ENCODE measurements at places on chromosomes 5 and 9.

DNA sequence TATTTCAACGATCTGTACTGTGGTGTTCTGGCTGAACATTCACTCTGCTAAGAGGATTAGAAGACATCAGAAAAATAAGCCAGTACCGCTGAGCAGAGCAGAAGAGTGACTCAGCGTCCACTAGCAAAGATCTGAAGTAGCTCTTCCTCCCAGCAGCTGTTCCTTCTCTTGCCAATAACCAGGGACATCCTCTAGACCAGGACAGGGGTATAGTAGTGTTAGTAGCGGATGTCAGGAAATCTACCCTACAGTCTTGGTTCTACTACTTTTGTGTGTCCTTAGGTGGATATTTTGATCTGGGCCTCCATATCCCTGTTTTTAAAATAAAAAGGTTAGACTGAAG, 103.6 kb downstream of the TSSK1B start:
- no peak for DNase-seq

- DNase-seq, result no peak
Observed at GRCh38 chr5:5042806-5043205, 97.3 kb upstream of the ADAMTS16 start.

DNA sequence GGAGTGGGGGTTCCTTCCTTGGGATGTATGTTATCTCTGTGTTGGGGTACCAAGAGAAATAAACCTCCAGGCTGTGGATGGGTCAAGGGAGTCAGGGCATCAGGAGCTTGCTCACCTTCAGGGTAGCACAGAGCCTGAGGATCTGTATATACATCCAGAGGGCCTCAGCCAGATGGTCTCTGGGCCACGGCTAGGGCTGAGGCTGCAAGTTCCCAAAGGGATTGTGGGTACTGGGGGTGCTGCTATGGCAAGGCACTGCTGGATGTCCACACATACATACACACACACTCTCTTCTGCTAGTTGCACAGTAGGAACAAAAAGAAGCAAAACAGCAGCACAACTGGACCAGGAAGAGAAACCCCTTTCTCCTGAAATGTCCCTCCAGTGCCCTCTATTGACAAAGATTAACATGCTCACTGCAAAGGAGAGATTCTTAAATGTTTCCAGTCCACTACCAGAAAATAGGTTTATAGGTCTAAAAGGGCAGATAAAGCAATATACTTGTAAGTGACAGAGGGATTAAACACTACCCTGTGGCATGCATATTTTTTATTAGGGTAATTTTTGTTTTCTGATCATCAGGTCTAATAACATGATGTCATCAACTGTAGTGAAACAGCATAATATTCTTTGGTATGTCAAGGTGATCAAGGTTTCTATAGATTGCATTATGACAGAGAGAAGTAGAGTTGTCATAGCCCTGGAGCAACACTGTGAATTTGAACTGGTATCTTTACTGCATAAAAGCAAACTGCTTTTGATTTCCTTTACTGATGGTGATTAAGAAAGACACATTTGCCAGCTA, 56.3 kb upstream of the KCNN2 start:
- DNase-seq, result no peak

- DNase-seq, result no peak
Observed at GRCh38 chr5:332843-333242, 11.3 kb downstream of the AHRR start.

DNA sequence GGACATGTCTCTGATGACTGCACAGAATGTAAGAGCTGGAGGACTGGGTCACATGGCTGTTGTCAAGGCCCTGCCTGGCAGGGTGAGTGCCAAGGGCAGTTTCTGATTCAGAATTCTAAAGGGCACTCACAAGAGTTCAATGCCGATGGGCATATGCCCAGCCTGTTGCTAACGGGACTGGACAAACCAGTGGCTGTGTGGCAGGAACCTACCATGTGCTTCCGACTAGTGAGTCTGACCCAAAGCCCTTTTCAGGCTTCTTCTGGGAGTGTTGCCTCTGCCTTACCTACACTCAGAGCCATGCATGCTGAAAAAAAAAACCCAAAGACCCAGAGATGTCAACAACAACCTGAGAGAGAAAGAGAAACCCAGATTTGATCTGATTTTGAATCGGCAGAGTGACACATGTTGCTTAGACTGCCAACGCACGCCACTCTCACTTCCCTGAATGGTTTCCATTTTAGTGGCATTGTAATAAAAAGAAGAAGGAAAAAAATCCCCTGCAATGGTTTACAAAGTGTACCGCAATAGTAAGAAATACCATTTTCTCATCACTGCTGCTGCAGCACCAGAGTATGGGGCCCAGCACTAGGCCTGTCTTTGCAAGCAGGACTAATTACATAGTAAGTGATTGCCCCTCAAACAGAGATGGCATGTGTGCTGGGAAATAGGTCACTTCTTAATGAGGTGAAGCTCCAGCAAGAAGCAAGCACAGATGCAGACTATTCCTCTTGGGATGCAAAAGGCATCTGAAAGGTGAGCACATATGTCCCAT, 194.3 kb downstream of the PALM2AKAP2 start:
- no peak for DNase-seq

DNA sequence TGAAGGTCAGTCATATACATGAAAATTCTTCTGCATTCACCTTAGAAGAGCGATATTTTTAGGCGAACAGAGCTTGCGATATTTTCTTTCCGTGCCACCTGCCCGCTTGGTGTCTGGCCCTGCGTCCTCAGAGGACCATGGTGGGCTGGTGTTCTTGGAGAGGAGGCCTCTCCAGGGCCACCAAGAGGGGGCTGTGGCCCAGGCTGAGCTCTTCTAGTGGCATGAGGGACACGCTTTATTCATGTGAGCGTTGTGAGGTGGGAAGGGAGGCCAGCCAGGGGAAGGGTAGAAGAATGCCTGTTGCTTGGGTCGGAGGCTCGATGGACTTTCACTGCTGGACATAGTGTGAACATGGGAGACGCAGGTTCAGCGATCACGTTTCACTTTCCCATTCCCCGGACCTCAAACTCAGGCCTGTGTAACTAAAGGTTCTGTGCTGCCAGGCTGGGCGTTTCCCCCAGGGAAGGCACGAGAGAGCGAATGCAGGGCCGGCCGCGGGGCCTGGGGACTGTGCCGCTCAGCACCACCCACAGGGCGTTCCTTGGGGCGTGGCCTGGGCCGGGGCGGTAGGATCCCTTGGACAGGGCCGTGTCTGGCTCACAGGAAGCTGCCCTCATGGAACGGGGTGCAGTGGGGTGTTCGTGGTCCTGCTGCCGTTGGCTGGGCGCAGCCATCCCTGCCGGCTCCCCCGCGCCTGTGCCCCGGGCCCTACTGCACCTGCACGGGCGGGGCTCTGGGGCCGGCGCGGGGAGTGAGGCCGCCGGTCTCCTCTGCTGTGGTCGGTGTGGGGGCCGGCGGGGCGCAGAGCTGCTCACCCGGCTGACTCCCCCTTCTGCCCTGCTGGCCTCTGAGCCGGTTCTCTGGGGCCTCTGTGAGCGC, 40.7 kb upstream of the CLPTM1L start:
- DNase-seq, result peak; percentile 93

DNA sequence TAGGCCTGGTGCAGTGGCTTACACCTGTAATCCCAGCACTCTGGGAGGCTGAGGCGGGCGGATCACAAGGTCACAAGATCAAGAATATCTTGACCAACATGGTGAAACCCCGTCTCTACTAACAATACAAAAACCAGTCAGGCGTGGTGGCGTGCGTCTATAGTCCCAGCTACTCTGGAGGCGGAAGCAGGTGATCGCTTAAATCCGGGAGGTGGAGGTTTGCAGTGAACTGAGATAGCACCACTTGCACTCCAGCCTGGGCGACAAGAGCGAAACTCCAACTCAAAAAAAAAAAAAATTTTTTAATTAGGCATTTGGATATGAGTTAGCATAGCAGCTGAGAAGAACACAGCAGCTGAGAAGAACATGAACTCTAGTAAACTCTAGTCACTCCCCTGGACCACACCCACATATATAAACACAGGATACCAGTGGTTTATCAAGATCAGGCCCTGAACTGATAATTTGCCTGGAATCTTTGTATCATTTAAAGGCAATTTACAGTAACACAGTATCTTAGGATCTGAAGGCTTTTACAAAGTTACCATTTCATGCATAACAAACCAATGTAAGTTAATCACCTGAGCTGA, 4.6 kb upstream of the UGCG start:
- DNase-seq, result no peak

DNA sequence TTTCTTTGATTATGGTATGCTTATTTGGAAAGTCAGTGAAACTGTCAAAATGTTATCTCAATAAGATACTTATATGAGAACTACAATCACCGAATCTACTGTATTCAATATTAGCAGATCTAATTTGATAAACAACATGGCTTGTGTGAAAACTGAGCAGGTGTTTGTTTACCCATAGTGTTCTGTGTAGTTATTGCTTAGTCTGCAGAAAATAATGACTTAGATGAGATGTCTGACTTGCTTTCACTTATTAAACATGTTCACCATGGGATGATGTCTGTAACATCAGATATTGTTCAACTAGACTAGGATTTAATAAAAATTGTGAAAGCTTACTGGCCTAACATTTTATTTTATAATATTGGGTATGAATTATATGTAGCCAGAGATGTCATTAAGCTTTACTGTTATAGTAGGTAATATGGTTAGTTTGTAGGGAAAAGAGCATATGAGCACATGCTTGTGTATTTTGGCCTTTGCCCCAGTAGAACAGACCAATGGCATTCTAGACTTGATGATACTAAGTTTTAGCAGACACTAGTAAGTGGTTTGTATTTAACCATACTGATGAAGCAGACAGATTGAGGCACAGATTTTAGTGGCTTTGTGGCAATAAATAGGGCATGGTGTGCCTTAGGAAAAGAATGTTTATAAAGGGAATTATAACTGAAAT, 16.4 kb downstream of the SUB1 start:
- DNase-seq, result no peak

- no peak for DNase-seq
Observed at GRCh38 chr5:113340537-113340936, 94.3 kb downstream of the TSSK1B start.

- no peak for DNase-seq
Observed at GRCh38 chr9:76573905-76574760, 115.2 kb downstream of the GCNT1 start.

DNA sequence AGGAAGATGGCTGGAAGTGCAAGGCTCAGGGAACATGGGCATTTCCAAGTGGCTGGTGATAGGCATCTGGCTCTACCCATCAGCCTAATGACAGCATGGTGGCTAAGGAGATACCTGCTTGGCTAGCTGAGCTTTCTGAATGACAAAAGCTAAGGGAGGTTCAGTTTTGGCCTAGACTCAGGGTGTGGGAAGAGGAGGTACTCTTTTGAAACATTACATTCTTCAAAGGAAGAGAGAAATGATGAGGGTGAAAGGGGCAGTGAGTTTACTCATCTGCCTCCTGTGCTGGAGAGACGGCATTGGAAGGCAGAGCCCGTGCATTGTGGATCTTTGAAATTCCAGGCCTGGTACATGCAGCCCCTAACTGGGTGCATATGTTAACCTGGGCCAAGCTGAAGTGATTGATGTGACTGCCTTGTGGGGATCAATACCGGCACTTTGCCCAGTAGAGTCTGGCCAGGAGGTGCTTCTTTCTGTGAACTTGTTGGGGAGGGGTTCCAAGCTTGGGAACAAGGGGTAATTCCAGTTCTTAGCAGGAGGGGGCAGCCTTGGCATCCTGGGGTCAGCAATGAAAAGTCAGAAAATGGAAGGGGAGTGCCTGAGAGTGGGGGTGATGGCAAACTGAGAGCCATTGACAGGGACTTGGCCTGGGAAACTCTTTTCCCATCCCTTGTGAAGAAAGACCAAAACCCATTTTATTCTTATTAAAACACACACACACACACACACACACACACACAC, 108.6 kb downstream of the ACER2 start:
- DNase-seq, result no peak

DNA sequence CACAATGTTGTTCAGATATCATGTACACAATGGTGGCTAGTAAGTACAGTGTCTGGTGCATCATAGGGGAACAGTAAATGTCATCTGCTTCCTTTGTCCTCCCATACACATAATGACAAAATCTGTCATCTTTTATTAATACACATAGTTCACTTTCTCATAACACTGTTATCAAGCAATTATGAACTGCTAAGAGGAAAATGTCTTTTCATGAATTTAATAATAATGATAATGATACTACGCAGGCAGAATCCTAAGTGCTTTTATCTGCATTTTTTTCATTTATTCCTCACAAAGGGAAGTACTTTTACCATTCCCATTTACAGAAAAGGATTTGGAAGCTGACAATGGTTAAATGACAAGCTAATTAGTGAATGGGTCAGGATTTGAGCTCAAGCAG, 35.7 kb downstream of the DPYSL3 start:
- no peak for DNase-seq

GRCh38 chr5:91010090-91010489, 373.0 kb downstream of the ARRDC3 start:
- DNase-seq, result no peak

DNA sequence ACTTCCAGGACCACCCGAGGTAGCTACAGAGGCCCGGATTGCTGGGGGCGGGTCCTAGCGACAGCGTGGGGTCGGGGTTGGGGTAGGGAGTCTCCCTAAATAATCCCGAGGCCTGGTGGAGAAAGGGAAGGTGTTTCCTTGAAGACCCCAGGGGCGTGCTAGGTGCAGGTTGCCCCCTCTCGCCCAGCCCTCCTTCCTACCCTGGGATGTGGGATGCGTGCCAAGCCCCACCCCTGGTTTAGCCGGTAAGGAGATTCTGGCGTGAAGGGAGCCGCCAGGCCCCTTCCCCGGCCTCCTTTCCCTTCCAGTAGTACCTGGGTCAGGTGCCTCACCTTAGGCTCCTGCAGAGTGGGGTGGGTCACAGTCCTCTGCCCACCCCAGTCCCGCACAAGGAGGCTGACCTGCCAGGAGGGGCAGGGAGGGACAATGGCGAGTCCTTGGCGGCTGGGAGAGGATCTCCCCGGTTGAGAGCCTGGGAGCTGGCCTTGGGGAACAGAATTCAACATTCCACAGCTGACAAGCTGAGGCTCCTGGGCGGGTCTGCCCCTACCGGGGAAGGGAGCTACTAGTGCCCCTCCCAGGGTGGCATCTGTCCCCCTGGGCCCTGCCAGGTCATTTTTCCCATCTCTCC, 674 bp downstream of the TSPAN17 start:
- no peak for DNase-seq

GRCh38 chr5:152170350-152170749, 234.7 kb downstream of the NMUR2 start:
- no peak for DNase-seq

DNA sequence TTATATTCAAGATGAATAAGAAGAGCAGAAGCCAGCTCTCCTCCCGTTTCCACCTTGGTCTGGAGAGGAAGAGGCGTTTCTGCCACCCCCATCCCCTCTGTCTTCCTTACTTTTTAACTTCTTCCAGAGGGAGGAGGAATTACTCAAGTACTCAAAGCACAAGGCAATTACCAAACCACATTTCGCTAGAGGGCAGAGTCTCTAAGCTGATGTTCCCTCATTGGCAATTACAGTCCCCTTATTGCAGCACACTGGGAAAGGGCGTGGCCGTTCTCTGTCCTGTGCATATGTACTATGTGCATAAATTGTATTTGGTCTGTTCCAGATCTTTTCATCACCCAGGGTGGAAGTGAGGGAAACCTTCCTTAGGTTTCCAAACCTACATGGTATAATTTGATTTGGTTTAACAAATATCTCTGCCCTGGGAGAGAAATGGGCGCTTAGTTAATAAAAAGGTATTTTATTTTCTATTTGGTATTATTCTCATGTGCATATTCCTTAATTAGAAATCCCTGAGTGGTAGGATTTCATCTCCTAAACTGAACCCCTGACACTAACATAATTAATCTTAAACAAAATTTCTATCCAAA, 29.8 kb upstream of the ALDOB start:
- no peak for DNase-seq

- no peak for DNase-seq
Observed at GRCh38 chr9:88818495-88819201, 172.6 kb upstream of the S1PR3 start.

- peak; percentile 36 for DNase-seq
Observed at GRCh38 chr9:134988706-134989105, 71.0 kb upstream of the FCN1 start.

- DNase-seq, result no peak
Observed at GRCh38 chr5:146307796-146308195, 30.8 kb upstream of the POU4F3 start.
